Osteocyte (in vitro differentiated cells): ENCODE measurements at places on chromosomes 1 and 21. TPM values are rescaled to one million over a fixed set of nuclear protein-coding genes. Genes with fewer than 3 reads are reported as not detected.

DNA sequence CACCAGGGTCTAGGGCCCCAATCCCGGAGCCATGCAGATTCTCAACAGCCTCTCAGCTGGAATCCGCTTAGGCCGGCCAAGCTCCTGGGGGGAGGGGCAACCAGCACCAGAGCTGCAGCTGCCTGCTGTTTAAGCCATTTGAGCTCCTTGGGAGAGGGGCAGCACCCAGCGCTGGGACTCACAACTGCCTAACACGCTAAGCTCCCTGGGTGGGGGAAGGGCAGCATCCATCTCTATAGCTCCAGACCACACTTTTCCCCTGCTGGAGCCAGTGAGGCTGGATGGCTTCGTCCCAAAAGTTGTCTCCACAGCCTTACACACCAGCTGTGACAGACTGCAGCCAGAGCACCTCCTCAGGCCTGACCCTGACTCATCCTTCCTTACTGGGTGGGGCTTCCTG lies 6.9 kb upstream of the PTGFR start:
- DNase-seq: no peak
- no peak overlapping the region for H3K4me3 ChIP-seq
- H3K36me3 ChIP-seq: peaks cover 4% of the 10 kb centered on the region

GRCh38 chr1:65658122-65658521 lies 134.6 kb upstream of the PDE4B start:
- H3K27ac ChIP-seq: no peak overlapping the region
- peaks cover 71% of the 10 kb centered on the region for H3K27me3 ChIP-seq
- DNase-seq: no peak
- no peaks in the 10 kb centered on the region for H3K36me3 ChIP-seq
- H3K4me1 ChIP-seq: no peaks in the 10 kb centered on the region
- no peak overlapping the region for H3K4me3 ChIP-seq

DNA sequence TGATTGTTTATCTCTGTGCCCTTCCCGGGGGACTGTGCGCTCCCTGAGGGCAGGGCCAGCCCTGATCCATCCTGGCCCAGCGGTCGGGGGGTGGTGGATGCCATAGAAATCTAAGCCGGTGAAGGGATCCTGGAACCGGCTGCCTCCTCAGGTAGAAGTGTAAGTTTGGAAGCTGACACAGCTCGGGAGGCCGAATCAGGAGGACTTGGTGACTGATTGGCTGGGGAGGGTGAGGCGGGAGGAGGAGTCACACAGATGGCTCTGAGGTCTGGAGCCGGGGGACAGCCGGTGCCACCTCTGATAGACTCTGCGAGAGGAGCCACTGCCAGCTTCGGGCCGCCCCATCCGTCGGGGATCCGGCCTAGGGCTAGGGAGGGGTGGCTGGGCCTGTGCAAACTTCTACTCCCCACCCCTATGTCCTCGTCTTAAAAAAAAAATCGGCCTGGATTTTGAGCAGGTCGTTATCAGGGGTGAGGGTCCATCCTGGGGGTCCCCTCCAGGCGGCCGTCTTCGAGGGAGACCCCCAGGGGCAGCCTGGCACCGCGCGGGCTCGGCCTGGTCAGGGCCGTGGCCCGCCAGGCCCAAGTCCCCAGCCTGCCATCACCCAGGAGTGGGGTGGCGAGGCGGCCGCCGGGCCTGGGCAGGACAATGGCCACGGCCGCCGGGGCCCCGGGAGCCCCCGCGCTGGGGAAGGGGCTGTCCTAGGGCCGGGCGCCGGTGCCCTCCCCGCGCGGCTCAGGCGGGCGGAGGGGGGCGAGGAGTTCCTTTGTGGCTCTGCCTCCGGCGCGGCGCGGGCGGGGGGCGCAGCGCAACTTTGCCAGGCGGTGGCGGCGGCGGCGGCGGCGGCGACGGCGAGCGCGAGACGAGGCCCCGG lies 708 bp upstream of the ZNF362 start:
- H3K4me3 ChIP-seq: peak overlapping the region; percentile 53
- H3K4me1 ChIP-seq: peaks cover 33% of the 10 kb centered on the region
- peaks cover 7% of the 10 kb centered on the region for H3K36me3 ChIP-seq
- peaks cover 8% of the 10 kb centered on the region for H3K27me3 ChIP-seq

DNA sequence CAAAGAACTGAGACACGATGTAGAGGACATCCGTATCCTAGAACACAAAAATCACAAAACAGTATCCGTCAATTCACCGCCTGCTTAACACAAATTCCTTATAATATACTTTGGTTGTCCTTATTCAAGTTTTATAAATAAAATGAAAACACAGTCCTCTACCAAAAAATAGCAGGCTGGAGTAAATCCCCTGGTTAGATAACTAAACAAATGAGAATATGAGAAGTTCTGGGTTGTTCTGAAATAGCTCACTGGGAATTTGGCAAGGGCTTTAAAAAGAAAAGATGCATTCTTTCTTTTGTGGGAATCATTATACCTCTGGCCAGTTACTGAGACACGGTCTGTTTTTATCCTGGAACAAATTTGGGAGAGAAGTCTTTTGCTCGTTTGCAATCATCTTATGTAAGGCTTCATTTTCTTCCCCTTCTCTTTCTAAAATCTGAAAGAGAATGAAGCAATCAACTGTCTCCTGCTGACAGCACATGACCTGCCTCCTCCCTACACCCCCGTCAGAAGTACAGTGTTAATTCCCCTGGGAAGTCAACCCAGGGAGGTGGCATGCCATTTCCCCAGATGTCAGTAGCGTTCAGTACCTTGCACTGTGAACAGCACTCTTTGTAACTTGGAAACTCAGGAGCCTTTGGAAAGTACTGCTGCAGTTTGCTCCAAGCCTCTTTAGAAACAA lies 37.1 kb upstream of the RAP1GAP start:
- peaks cover 31% of the 10 kb centered on the region for H3K36me3 ChIP-seq
- no peak for DNase-seq
- H3K27me3 ChIP-seq: no peaks in the 10 kb centered on the region
- peaks cover 41% of the 10 kb centered on the region for H3K4me1 ChIP-seq

GRCh38 chr21:23507501-23507900 lies 2099.8 kb downstream of the MRPL39 start:
- no peak for DNase-seq
- H3K36me3 ChIP-seq: no peaks in the 10 kb centered on the region
- no peak overlapping the region for H3K27ac ChIP-seq
- no peaks in the 10 kb centered on the region for H3K27me3 ChIP-seq
- H3K4me3 ChIP-seq: no peak overlapping the region

- H3K4me3 ChIP-seq: no peak overlapping the region
- H3K4me1 ChIP-seq: peaks cover 3% of the 10 kb centered on the region
- no peak for DNase-seq
- H3K27me3 ChIP-seq: peaks cover 21% of the 10 kb centered on the region
- no peaks in the 10 kb centered on the region for H3K36me3 ChIP-seq
These were observed 9.0 kb downstream of the EPHX4 start for GRCh38 chr1:92038695-92039346.

DNA sequence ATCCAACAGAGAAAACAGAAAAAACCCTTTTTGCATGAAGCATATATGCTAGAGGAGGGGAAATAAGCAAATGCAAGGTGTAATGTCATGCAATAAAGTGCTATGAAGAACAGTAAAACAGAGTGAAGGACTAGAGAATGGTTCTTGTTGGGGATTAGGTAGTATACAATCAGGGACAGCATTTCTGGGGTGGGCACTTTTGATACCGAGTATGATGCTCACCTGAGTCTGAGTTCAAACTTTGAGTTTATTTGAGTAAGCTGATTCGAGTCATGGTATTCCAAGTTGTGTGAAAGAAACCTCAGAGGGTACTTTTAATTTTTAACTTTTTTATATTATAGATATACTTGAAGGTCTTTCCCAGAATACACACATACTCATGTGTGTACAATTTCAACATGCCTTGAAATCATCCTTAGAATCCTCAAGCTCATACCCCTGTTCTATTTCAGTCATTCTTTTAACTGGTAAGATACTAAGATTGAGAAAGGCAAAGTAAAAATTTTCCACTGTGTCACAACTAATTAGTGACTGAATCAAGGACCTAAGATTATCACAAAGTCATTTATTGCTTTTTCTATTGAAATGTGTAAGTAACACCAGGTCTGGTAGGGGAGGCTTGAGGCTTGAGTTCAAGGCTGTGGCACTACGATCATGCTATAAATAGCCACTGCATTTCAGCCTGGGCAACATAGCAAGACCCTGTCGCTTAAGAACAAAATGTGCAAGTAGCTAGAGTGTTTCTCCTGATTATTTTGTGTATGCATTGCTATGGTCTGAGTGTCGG lies 12.1 kb downstream of the LRRC8B start:
- no peak overlapping the region for H3K4me3 ChIP-seq
- no peak for DNase-seq
- H3K4me1 ChIP-seq: no peaks in the 10 kb centered on the region
- no peaks in the 10 kb centered on the region for H3K36me3 ChIP-seq
- no peaks in the 10 kb centered on the region for H3K27me3 ChIP-seq
- H3K27ac ChIP-seq: no peak overlapping the region

DNA sequence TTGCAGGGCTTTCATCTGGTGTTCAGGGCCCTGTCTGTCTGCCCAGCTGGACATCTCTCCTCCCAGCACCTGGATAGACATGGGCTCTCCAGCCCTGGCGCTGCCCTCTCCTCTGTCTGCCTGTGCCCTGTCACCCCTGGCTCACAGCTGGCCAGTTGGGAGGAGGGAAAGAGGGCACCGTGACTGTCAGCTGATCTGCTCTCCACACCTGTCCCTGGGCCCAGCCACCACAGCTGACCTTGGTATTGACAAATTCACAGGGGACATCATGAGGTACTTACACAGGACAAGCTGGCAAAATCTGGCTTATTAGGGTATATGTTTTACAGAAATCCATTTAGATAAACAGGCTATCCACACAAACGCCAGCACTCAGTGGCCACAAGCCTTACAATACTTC lies 8.3 kb downstream of the TNR start:
- no peak overlapping the region for H3K4me3 ChIP-seq
- no peaks in the 10 kb centered on the region for H3K27me3 ChIP-seq
- H3K27ac ChIP-seq: no peak overlapping the region
- no peaks in the 10 kb centered on the region for H3K4me1 ChIP-seq
- no peaks in the 10 kb centered on the region for H3K36me3 ChIP-seq

GRCh38 chr1:45669859-45670655 lies 16.3 kb downstream of the GPBP1L1 start:
- DNase-seq: no peak
- H3K36me3 ChIP-seq: peaks cover 9% of the 10 kb centered on the region
- H3K4me1 ChIP-seq: peaks cover 42% of the 10 kb centered on the region
- H3K27ac ChIP-seq: peak overlapping the region; percentile 54
- no peak overlapping the region for H3K4me3 ChIP-seq

DNA sequence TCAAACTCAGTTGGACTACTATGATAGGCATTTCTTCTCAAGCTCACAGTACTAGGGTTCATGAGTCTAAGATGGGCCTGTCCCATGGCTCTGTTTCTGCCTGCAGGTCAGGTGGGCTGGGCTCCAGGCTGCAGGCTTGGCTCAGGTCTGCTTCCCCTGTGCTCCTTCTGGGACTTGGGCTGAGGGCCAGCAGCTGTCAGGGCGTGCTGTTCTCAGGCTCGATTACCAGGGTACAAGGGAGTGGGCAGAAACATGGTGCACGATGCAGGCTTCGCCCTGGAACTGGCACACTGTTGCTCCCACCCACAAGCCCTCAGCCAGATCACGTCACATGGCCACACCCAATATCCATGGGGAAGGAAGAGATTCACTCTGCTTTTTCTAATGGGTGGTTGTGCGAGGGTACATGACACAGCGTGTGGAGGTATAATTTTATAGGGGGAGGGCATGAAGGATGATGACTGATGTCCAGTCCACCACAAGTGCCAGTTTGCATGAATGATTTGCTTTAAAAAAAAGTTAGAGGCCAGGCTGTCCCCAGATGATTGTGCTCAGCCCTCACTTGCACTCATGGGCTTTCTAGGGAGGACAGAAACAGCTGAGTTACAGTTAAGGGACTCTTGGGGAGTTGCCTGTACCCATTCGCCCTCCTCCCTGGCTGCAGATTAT lies 118.0 kb downstream of the ACTL8 start:
- H3K4me1 ChIP-seq: peaks cover 14% of the 10 kb centered on the region
- H3K27ac ChIP-seq: no peak overlapping the region
- H3K27me3 ChIP-seq: no peaks in the 10 kb centered on the region
- no peak overlapping the region for H3K4me3 ChIP-seq

DNA sequence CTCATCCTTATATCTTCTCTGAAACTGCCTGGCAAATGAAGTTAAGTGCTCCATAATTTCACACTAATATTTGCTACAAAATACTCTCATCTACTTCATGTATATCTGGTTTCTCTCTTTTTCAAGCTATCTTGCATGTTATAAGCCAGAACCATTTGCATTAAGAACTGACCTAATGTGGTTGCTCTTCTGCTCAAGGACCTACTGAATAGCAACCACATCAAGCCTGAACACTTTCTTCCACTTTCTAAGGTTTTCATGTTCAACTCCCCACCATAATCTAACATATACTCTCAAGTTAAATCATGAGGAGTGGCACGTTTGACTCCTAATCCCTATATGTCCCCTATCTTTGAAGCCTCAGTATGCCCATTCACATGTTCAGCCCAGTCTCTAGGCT lies 27.2 kb downstream of the RGS1 start:
- no peak overlapping the region for H3K4me3 ChIP-seq
- no peak for DNase-seq
- H3K27me3 ChIP-seq: no peaks in the 10 kb centered on the region

GRCh38 chr1:49226758-49227157 lies 450.1 kb upstream of the BEND5 start:
- H3K27me3 ChIP-seq: no peaks in the 10 kb centered on the region
- DNase-seq: no peak
- no peaks in the 10 kb centered on the region for H3K4me1 ChIP-seq
- no peak overlapping the region for H3K27ac ChIP-seq
- H3K4me3 ChIP-seq: no peak overlapping the region

GRCh38 chr1:115073298-115074087 lies 15.8 kb downstream of the TSPAN2 start:
- H3K27me3 ChIP-seq: peaks cover 10% of the 10 kb centered on the region
- no peak overlapping the region for H3K4me3 ChIP-seq
- no peak for DNase-seq

DNA sequence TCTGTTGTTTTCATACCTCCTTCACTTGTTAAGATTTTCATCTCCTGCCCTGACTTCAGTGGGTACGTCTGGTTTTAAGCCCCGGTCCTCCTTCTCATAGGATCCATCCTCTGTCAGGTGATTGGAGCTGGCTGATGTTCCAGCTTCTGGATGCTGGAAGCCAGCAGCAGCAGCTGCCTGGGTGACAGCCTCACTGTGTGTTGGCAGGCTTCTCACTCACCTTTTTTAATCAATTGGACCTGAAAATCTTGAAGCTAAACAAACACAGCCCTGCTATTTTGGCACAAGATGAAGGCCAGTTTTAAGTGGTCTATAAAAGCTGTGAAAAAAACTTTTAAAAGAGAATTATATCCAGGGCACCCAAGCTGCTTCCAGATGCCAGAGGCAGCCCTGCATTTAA lies 181.0 kb downstream of the DISC1 start:
- H3K4me3 ChIP-seq: no peak overlapping the region
- DNase-seq: no peak
- peaks cover 21% of the 10 kb centered on the region for H3K4me1 ChIP-seq
- no peaks in the 10 kb centered on the region for H3K27me3 ChIP-seq

Gene KCNA2
- 0.05 TPM in 1 of 2 replicates, not detected in the other for total RNA-seq

Gene PGBD5
- total RNA-seq: 1.0 and 1.1 TPM in 2 replicates

Gene ACTA1
- total RNA-seq: 0.55 TPM in 1 of 2 replicates, not detected in the other

Gene NBPF4
- total RNA-seq: not detected in 2 replicates

Gene DMBX1
- total RNA-seq: not detected in 2 replicates

Gene CFAP45
- total RNA-seq: 0.52 and 0.83 TPM in 2 replicates
